Endothelial cell of umbilical vein (primary cell): ENCODE measurements at places on chromosomes 1 and 21. TPM values are rescaled to one million over a fixed set of nuclear protein-coding genes. Genes with fewer than 3 reads are reported as not detected.

Gene CA6
- not detected in 2 replicates for total RNA-seq

Gene EPHA10
- total RNA-seq, result not detected in 2 replicates

- peaks cover 11% of the 10 kb centered on the region for H3K4me1 ChIP-seq
- H3K27me3 ChIP-seq, result no peaks in the 10 kb centered on the region
- DNase-seq, result no peak
- peak overlapping the region; percentile 67 for H3K4me3 ChIP-seq
- H3K27ac ChIP-seq, result no peak overlapping the region
- H3K36me3 ChIP-seq, result no peaks in the 10 kb centered on the region
These were observed 5.8 kb upstream of the CCDC27 start for GRCh38 chr1:3746389-3746829.

DNA sequence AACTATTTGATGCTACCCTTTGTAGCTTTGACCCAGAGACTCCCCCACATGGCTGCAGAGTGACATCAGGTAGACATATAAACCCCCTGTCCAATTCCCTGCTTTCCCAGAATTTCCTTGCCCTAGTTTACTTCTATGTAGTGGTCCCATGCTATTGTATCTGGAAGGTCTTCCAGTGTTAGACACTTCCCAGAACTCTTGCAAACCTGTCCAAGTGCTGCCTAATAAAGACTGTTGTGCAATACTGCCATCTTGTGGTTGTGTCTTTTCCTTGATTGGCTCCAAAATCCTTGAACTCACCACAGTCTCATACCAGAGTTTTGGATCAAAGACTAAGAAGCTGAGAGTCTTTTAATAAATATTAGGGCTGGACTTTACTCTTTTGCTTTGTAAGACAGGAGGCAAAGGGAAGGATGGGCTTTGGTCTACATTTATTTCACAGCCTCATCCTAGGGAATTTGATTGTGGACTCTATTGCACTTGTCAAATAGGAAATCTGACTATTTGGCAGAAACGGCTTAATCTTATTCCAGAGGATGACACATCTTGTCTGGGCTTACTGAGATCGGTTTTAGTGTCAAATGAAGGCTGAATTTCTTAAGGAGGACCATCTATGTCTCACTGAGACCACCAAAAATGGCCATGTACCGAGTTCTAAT, 169.9 kb downstream of the LRRC7 start:
- H3K27ac ChIP-seq, result no peak overlapping the region
- no peaks in the 10 kb centered on the region for H3K27me3 ChIP-seq
- no peak overlapping the region for H3K4me3 ChIP-seq

DNA sequence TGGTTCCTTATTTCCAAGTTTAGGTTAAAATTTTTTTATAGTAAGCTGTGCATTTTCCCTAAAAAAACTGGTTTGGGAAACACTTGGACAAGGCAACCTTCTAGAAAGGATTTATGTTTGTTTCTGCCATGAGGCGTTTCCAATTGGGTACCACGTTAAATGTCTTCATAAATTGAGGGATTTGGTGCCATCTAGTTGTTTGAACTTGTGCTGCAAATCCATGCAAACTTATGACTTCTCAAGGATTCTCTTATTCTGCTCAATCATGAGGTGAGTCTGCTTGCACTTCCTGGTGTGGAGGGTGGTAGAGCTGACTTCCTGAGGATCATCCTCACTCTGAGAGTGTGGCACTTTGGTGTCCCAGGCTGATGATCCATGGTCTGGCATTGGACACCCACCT, 123.3 kb downstream of the PCNX2 start:
- no peaks in the 10 kb centered on the region for H3K27me3 ChIP-seq
- no peaks in the 10 kb centered on the region for H3K36me3 ChIP-seq
- no peaks in the 10 kb centered on the region for H3K4me1 ChIP-seq
- peak; percentile 67 for DNase-seq
- H3K4me3 ChIP-seq, result no peak overlapping the region
- no peak overlapping the region for H3K27ac ChIP-seq
